Adipocyte (in vitro differentiated cells): ENCODE measurements at places on chromosomes 2 and 18.

DNA sequence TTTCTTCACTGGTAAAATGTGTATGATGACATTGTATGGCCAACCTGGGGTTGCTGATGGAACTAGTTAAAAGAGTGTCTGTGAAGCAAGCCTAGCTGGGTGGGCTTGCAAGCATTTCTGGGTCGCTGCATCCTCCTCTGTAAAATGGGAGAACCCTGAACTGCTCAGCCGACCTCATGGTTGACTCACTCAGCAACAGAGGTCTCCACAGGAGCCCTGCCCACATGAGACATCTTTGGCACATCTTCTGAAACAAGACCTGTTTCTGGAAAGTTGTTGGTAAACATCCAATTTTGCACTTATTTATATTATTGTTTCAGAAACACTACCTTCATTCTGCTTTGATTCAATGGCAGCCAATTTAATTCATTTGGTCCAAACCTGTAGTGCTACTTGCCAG, 52.6 kb downstream of the BCL11A start:
- DNase-seq: no peak

- peak; percentile 31 for DNase-seq
Observed at GRCh38 chr2:8089596-8089995, 592.3 kb upstream of the ID2 start.

DNA sequence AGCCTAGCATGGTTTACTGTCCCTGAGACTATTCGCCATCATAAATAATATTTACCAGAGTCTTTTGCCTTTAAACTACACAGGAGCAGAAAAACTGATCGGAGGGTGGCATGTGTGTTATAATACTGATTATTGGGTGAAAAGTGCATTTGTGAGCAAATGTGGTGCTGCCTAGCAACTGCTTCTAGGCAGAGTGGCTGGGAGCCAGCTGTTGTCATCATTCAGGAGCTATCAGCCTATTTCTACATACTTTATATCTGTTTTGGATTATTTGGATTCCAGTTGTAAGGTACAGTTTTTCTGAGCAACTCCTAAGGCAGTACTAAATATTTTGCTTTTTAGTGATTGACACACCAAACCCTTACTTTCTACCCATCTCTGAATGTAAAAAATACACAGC, 75.0 kb upstream of the MSTN start:
- DNase-seq: peak; percentile 21

GRCh38 chr2:196041786-196042185, 26.9 kb downstream of the DNAH7 start:
- no peak for DNase-seq

- DNase-seq: peak; percentile 77
Observed at GRCh38 chr2:160157861-160158829, 41.9 kb downstream of the ITGB6 start.

DNA sequence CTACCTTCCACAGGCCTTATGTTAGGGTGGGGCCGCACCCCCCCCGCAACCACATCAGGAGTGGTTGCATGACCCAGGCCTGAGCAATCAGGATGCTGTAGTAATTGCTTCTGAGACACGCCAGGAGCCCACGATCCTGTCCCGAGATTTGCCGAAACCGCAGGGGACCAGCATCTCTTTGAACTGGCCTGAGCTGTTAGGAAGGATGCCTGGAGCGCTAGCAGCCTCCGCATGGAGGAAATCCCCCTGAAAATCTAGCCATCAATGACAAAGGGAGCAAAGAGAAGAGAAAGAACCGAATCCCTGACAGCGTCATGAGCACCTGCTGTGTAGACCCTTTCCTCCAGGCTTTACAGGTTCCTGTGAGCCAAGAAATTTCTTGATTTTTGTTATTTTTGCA, 8.7 kb upstream of the TEX44 start:
- no peak for DNase-seq

DNA sequence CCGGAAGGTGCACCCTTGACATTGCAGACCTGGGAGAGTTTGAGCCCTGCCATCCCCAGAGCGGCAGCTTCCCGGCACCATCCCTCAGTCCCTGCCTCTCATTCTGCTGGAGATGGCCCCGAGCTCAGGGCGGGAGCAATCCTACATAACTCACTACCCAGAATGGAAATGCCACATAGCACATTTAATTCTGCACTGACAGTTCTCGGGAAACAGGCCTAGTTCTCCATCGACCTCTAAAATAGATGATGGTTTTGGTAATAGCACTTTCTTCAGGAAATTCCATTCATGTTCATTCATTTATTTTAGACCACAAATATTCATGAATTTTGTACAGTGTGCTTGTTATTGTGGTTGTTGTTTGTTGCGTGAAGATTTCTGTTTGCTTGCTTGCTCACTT, 92.9 kb upstream of the SLC14A2 start:
- peak; percentile 44 for DNase-seq
